Cardiac fibroblast (primary cell): ENCODE measurements at places on chromosomes 16 and 17.

GRCh38 chr16:86138121-86139085 lies 239.4 kb downstream of the IRF8 start:
- no peak for DNase-seq

DNA sequence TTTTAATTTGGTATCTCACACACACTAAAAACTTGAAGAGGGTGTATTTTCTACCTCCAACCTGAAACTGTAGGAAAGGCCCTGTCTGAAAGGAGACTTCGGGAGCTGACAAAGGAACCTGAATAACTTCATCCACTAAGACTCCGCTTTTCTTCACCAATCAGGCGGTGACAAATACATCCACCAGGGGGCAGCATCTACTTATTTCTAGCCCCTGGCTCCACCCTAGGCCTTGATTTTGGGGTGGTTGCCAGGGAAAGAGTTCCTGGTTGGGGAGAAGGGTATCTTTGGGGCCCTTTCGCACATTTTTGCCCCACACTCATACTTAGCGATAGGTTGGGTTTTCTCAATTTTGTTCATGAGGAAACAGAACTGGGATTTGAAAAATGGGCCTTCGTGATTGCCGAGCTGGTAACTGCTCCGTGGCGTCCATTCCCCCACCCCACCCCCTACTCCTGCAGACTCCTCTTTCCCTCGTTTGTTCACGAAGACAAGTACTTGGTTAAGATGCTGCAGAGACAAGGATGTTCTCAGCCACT lies 4.8 kb upstream of the ARL4D start:
- DNase-seq: peak; percentile 94

- peak; percentile 89 for DNase-seq
Observed at GRCh38 chr16:86609115-86609514, 30.8 kb downstream of the FOXL1 start.

DNA sequence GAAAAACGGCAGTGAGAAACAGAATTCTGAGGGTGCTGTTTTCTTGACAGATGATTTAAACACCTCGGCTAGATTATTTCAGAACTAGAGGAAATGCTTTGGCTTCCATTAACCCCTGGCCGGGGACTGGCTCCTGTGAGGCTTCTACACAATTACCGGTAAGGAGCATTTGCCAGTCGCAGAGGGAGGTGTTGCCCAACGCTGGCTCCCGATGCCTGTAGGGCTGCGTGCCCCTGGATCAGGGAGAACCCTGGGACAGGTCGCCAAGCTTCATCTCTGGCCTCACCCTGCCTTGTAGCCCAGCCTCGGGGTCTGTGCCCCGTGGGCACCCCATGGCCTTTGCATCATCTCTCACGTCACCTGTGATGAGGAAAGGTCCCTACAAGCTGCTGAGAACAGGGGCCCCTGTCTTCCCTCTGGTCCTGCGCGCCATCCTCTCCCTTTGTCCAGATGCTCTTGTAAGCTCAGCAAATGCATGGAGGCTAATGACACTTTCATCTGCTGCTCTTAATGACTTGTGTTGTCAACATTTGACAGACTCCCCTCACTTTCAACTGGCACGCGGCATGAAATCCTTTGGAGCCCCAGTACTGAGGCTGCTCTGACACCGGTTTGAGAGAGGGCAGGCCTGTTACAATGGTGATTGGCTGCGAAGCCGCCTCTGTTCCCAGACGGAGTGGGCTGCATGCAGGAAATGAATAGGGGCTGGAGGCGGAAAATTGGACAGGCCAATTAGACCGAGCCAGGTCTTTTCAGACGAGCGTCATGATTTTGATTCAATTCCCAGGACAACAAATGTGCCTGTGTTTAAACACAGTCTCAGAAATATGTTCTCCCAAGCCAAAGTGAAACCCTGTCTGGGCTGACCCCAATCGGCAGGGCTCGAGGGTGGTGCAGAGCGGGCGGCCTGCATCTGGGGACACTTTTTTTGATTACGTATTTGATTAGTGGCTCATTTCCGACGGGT lies 85.5 kb upstream of the DOC2B start:
- DNase-seq: peak; percentile 22

DNA sequence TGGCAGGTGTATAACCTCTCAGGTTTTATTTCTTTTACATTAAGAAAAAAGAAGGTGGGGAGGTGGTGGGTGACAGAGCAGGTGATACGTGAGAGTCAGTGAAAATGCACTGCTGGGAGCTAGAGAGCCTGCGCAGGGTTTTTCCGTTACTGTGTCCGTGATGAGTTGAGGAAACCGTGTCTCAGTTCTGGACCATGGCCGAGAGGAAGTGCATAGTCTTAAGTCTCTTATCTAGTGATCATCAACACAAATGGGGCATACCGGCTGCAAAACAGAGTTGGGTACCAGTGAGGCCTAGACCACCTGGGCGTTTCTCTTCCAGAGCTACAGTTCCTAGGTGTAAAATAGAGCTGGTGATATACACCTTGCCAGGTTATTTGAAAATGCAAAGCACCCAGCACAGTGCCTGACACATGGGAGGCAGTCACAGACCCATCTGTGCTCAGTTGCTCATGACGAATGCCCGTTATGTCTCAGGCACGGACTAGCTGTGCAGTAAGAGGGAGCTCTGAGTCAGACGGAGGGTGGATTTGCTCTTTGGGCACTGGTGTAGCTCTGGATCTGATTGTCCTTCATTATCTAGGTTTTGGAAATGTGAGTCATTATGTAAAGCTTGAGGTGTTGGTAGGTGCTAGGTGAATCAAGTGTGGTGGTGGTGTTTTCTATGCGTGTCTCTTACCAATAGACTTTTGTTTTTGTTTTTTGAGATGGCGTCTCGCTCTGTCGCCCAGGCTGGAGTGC lies 60.9 kb downstream of the RPTOR start:
- peak; percentile 48 for DNase-seq
